ENCODE measurements at places on chromosomes 7 and 10.
A peak's percentile ranks its signal among the peaks of the same experiment; 100 is the strongest.

DNA sequence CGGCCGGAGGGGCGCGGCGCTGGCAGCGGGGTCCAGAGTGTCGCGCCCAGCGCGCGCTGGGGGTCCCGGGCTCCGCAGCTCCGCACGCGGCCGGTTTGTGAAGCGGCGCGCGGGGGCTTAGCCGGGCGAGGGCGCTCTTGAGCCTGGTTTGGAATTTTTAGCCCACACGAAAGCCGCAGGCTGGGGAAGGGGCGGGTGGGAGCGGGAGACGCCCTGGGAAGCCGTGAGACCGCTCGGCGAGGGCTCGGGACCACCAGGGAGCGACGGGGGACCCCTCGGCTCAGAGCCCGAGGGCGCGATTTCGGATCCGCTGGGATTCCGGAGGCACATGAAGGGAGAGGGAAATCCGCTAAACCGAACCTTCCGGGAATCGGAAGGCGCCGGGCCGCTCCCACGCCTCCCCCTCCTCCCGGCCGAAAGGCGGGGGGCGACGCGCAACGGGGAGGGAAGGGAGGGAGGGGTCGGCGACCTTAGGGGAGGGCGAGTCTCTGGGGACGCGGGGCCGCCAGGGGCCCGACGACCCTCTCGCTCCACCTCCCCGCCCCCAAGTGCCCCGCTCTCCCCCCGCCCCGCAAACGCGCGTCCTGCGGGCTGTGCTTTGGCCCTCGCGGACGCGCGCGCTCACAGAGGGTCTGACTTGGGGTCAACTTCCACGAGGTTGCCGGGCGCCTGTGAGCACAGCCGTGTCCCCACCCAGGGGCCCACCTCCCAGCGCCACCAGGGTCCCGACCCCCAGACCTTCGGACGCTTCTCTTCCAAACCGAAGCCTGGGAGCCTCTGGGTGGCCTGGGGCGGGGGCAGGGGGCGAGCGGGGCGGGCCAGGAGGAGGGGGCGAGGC lies 5.1 kb upstream of the ELFN1 start:
- H3K4me1 ChIP-seq = peaks cover 53% of the 10 kb centered on the region
- H3K36me3 ChIP-seq = no peaks in the 10 kb centered on the region
- peak overlapping the region; percentile 51 for H3K4me3 ChIP-seq
- H3K27me3 ChIP-seq = no peaks in the 10 kb centered on the region
- H3K27ac ChIP-seq = peak overlapping the region; percentile 55

DNA sequence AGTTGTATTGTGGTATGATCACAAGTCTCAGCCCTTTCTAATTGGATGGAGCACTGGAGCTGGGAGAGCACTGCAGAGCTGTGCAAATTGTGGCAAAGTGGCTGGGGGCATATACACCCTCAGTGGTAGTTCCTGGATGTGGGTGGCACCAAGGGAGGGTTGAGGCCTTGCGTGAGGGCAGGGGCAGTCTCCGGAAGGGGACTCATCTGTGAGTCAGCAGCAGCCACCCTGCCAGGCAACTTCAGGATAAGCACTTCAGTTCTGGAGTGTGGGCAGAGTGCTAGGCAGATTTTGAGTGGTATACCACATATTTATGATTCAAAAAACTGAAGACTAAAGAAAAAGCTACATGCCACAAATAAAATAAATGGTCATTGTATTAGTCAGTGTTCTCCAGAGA lies 210.5 kb downstream of the ETV1 start:
- H3K4me1 ChIP-seq = no peaks in the 10 kb centered on the region
- H3K27me3 ChIP-seq = no peaks in the 10 kb centered on the region
- no peaks in the 10 kb centered on the region for H3K36me3 ChIP-seq
- H3K4me3 ChIP-seq = no peak overlapping the region

DNA sequence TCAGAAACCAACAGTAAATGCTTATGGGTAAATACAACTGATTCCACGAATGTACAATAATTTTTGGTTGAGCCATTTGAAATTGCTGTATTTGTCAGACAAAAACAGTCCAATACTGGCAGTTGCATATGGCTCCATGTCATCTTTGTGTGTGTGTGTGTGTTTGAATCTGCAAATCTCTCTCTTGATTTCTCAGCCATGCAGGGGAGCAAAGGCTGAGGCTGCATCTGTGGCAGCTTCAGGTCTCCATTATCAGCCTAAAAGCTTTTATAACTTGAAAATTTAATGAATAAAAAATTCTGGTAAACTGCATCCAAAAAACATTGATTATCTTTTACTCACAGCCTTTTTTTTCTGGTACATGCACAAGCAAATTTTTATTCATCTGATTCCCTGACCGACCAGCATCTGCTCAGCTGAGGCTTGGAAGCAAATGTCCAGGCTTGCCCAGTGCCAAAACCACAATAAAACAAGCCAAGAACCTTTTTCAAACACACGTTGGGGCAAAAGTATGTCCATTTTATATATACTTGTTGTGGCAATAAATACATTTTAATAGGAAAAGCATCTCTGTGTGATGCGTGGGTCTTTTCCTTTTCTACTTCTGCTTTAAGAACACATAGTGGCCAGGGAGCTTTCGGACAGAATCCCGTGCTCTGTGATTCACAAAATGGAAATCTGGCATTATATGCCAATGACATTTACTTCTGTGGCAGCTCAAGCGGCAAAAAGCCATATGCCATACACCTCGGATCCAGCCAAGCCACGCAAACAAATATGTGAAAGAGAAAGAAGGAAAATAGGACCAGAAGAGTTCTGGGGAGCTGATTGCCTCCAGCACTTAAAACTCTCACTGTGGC lies 275.6 kb upstream of the AOAH start:
- H3K27ac ChIP-seq = no peak overlapping the region
- H3K27me3 ChIP-seq = no peaks in the 10 kb centered on the region
- no peak overlapping the region for H3K4me3 ChIP-seq
- no peaks in the 10 kb centered on the region for H3K36me3 ChIP-seq
- H3K4me1 ChIP-seq = no peaks in the 10 kb centered on the region
- DNase-seq = no peak

- peak overlapping the region; percentile 64 for H3K27ac ChIP-seq
- peak overlapping the region; percentile 20 for H3K4me3 ChIP-seq
- H3K4me1 ChIP-seq = no peaks in the 10 kb centered on the region
- no peak for DNase-seq
Observed at GRCh38 chr10:69086001-69086509, 1.8 kb upstream of the SRGN start.

GRCh38 chr10:99276848-99277486 lies 41.3 kb upstream of the HPSE2 start:
- DNase-seq = no peak
- H3K36me3 ChIP-seq = no peaks in the 10 kb centered on the region
- no peak overlapping the region for H3K27ac ChIP-seq
- no peaks in the 10 kb centered on the region for H3K4me1 ChIP-seq

- H3K4me3 ChIP-seq = no peak overlapping the region
- H3K36me3 ChIP-seq = no peaks in the 10 kb centered on the region
- H3K27me3 ChIP-seq = no peaks in the 10 kb centered on the region
- DNase-seq = no peak
Observed at GRCh38 chr10:19788075-19788686, 28.1 kb upstream of the PLXDC2 start.

DNA sequence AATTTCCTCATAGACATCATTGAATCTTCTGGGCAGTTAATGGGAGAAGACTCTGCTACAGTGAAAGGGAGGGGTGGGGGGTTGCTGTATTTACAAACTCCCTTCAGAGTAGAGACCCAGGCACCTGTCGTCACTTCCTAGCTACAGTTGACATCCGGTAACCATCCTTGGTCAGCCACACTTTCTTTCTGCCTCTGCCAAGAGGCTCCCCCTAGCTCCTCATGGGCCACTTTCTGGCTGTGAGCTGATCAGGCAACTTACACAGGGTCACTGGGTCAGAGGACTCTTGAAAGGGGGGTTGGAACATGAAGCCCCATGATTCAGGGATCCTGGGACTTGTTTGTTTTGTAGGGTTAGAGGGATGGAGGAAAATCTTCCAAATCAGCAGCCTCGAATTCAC lies 1.2 kb downstream of the TECPR1 start:
- H3K27ac ChIP-seq = peak overlapping the region; percentile 68
- no peaks in the 10 kb centered on the region for H3K27me3 ChIP-seq
- DNase-seq = no peak
- H3K4me1 ChIP-seq = peaks cover 32% of the 10 kb centered on the region
- H3K36me3 ChIP-seq = no peaks in the 10 kb centered on the region
- peak overlapping the region; percentile 88 for H3K4me3 ChIP-seq

DNA sequence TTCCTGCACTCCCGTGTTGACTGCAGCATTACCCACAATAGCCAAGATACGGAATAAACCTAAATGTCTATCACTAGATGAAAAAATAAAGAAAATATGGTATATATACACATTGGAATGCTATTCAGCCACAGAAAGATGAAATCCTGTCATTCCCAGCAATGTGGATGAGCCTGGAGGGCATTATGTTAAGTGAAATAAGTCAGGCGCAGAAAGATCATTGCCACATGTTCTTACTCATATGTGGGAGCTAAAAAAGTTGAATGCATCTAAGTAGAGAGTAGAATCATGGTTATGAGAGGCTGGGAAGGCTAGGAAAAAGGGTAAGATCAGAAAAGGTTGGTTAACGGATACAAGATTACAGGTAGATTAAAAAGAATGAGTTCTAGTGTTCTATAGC lies 219.1 kb upstream of the MKI67 start:
- no peak overlapping the region for H3K27ac ChIP-seq
- no peaks in the 10 kb centered on the region for H3K4me1 ChIP-seq
- no peak overlapping the region for H3K4me3 ChIP-seq
- no peaks in the 10 kb centered on the region for H3K27me3 ChIP-seq

DNA sequence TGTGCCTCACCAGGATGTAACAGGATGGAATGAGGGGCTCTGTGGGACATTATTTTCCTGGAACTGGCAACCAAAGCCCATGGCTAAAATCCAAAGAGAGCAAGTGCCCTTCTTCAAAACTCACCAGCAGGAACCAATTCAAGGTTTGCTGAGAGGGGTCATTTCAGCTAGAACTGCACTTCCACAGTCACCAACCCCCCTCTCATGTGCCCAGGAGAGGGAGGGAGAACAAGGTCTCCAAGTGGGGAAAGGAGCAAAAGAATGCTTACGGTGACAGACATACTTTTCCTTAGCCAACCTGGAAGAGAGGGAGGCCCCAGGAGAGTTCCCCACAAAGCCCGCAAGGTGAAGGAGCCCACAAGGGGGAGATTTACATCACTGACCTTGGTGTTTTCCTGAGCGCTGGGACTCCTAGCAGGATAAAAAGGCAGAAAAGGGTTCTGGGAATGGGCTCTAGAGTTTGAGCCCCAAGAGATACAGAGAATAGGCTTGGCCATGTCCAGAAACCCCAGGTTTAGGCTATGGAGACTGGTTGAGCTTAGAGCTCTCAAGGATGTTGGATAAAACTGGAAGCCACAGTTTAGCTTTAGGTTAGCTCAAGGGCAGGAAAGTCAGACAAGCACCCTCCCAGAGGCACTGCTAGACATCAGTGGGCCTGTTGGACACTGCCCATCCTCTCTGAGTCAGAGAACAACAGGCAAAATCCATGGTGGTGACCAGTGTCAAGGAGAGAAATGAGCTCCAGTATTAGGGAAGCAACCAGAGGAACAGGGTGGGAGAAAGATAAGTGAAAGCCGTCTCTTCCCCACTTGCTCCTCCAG lies 63.9 kb upstream of the GHITM start:
- no peaks in the 10 kb centered on the region for H3K27me3 ChIP-seq
- no peak overlapping the region for H3K4me3 ChIP-seq
- peaks cover 12% of the 10 kb centered on the region for H3K4me1 ChIP-seq
- H3K36me3 ChIP-seq = no peaks in the 10 kb centered on the region
- peak overlapping the region; percentile 85 for H3K27ac ChIP-seq

Measured in vagina (tissue), 2 donors.